ENCODE measurements at places on chromosomes 1 and 21.
A peak's percentile ranks its signal among the peaks of the same experiment; 100 is the strongest.

DNA sequence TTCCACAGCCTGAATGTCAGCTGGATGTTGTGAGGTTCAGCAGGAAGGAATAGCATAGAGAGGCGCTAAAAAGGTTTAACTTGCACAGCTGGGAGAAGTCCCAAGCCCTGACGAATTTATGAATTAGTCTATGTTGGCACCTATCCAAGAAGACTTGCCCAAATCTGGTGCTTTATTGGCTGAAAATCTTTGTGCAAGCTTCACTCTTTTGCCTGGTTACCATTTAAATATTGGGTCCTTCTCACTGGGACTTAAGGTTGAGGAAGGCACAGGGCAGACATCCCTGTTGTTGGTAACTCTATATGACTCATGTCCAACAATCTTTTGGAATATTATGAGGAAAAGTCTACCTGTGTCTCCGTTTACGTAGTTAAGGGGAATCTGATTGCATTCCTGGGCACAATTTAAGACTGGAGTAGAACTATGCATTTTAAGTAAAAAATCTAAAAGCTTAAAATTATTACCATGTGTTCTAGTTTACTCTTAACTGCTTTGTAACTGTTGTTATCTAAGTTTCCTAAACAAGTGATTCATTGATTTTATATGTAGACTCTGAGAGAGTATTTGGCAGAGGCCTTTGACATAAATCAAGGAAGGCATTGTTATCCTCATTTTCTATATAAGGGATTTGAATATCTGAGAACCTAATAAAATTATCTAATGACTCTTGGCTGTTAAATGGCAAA lies 181.7 kb upstream of the DPYD start:
- no peak for DNase-seq

DNA sequence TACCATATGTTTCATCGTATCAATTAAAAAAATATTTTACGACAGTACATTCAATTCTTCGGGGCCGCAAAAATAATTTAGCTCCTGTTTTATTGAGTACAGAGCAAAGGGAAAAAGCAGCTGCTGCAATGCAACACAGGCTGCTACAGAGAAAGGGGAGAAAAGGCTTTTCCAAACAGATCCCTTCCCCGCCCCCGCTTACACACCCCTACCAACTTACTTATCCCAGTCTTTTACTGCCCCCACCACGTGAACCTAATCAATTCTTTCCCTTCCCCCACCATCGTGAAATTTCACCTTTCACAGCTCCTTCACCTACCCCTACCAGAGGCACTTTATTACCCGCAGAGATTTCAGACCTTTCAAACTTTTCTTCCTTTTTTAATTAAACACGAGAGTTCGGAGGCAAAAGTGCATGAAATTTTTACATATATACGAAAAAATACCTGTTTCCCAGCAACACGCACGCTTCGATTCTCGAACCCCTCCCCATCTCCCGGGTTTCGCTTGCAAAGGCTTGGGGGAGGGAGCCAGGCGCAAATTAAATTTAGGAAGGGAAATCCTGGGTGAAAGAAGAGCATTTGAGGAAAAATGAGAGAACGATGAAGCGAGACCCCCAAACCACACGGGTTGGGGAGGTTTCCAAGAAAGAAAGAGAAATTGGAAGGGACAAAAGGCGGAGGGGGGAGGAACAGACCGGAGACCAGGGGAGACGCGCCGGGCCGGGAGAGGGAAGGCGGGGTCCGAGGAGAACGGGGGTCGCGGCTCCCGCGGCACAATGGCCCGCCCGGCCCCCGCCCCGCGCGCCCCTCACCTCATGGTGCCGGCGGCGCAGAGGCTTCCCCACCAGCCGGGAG lies 823 bp downstream of the ENAH start:
- DNase-seq: peak; percentile 27

DNA sequence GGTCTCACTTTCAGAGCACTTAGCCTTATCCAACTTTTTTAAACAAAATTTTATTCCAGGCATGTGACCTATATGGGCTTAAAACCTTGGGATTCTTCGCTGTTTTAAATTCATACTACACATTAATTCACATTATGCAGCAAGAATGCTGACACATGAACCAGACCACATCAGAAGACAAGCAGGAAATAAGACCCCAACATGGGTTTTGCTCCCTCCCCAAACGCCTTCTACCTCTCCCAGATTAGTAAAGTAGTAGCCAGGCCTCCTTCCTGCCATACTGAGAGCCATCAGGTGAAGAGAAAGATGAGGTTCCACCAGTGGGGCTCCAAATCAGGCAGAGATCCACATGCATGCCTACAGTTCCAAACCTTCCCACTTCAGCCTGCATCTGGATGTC lies 3.7 kb downstream of the IGSF3 start:
- DNase-seq: no peak

DNA sequence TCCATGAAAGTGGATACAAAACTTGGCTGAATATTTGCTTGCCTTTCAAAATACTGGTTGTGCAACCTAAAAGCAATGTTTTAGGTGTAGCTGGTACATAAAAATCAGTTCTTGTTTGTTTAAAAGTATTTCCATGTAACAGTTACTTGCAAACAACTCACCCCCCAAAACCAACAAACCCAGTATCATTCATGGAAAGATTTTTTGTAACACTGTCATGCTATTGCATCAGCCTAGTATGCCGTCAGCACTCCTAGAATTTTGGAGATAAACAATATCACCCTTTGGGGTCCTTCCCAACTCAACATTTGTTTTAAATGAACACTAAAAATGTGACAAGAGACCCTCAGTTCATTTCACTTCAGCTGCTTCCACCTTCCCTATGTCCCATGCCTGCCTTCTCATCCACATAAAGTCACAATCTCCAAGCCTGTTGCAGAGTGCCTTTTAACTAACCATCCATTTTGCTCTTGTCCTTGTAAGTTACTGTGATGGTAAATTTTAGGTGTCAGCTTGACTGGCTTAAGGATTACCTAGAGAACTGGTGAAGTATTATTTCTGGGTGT lies 425.3 kb downstream of the DUSP10 start:
- no peak for DNase-seq

DNA sequence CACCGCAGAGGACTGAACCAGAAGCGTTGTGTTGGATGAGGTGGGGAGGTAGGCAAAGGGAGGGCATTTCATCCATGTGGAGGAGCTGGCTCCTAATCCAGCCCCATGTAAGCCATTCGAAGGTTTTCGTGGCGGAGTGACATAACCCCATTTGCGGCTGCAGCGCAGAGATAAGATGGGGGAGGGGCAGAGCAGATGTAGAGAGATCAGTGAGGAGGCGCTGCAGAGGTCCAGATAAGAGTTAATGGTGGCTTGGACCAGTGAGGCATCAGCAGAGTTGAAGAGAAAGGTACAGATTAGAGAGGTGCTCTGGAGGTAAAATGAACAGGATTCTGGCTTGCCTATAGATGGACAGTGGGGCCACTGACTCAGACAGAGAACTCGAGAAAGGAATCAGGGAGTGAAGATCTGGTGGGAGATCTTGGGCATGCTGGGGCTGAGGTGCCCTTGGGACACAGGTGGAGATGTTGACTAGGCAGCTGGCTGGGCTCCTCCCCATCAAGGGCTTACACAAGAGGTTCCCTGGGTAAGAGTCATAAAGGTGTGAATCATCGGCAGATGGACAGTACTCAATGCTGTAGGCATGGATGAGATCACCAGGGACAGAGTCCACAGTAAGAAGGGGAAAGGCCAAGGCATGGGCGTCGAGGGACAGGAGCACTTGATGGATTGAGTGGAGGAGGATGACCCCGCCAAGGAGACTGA lies 7.8 kb upstream of the PTPRF start:
- DNase-seq: peak; percentile 45

GRCh38 chr21:26405071-26405470 lies 168.0 kb downstream of the CYYR1 start:
- DNase-seq: no peak

- DNase-seq: no peak
Measured at GRCh38 chr1:241596633-241597032, 43.5 kb downstream of the CHML start.

DNA sequence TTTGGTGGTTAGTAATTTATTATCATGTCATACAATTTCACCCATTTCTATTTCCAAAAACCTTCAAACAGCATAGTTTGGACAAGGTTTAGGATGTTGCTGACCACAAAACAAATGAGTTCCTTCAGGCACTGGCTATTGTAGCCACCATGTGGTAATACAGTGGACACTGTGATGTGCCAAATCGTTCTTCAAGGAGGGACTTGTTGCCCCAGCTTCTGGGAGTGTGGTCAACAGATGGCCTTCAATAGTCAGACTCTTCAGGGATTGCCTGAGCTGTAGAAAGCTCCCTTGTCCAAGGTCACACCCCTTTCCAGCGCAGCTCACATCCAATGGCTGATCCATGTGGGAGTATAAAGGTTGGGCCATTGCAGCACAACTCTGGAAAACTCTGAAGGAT lies 2.6 kb downstream of the PDE4B start:
- DNase-seq: peak; percentile 56

GRCh38 chr1:158689875-158690274 lies 3.4 kb upstream of the SPTA1 start:
- no peak for DNase-seq

DNA sequence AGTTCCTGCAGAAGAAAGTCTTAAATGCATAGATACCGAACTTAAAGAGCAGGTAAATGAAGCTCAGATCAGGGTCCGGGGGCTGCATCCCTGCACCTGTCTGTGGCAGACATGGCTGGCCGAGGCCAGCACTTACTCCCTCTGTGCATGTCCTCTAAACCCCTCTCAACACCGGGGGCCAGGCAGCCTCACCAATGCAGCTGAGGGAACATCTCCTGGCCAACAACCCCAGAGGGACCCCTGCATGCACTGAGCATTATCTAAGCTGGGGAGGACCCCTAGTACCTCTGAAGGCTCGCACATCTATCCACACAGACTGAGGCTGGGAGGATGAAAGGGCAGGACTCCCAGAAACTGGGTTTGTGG lies 18.4 kb downstream of the TTC34 start:
- DNase-seq: no peak

- no peak for DNase-seq
Measured at GRCh38 chr1:30749691-30750583, 7.6 kb downstream of the LAPTM5 start.

- DNase-seq: no peak
Measured at GRCh38 chr1:162538815-162539431, 22.6 kb upstream of the UAP1 start.

DNA sequence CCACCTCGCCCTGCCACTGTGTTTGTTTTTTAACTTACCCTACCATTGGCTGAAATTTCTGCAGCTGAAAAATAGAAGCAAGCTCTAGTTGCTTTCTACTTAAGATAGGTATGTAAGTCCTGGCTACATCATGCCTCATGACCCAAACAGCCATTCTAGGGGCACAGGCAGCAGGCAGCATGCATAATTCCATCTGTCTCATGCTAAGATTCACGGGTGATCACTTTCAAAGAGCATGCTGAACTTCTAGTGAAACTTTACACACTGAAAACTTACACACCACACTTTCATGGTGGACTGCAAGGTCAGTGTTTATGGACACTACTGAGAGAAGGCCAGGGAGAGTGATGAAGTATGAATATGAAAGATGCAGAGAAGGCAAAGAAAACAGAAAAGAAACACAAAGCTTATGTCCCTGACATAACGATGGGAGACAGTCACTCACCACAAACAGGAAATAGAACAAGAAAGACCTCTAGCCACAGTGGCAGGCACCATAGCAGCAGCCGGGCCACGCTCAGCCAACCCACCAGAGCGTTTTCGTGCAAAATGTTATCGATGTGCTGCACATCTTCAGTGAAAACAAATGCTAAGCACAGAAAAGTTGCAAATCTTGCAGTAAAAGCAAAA lies 102.3 kb upstream of the TIAM1 start:
- DNase-seq: no peak

DNA sequence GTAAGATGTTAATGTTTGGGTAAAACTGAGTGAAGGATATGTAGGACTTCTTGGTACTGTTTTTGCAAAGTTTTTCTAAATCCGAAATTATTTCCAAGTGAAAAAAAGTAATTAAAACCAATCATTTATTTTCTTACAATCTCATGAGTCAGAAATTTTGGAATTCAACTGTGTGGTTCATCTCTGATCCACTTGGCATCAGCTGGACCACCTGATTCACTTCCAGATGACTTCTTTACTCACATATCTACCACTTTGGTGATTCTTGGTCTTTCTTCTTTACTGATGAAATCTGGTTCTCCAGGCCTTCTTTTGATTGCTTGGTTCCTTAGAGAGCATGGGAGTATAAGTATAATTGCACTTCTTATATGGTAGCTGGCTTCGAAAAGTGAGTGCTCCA lies 254.9 kb upstream of the CACYBP start:
- DNase-seq: no peak

- DNase-seq: peak; percentile 95
Measured at GRCh38 chr21:39183272-39184049, at the start of gene PSMG1. Gene PSMG1, minus strand, starts transcription at chr21:39183451. Its CDS starts 66 bp downstream, at chr21:39183385.

- DNase-seq: no peak
Measured at GRCh38 chr21:26036916-26037315, 133.7 kb downstream of the APP start.

- no peak for DNase-seq
Measured at GRCh38 chr1:76644139-76644538, 223.1 kb upstream of the ST6GALNAC5 start.

- no peak for DNase-seq
Measured at GRCh38 chr1:44212355-44213221, 683 bp upstream of the DMAP1 start.

DNA sequence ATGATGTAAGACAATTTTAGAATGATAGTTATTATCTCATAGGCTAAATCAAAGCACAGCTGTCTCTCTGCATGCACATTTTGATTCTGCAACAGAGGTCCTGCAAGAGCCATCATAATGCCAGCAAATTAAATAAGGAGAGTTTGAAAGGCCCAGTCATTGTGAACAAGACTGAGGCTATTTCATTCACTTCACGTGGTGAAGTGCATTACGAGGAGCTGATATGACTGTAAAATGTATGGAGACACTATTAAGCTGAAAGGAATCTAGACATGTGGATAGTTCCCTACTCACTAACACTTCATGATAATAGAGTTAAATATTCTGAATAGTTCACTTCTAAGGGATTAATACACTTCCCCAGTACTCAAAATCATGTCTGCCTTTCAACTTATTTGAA lies 299.0 kb downstream of the SMYD3 start:
- DNase-seq: no peak

DNA sequence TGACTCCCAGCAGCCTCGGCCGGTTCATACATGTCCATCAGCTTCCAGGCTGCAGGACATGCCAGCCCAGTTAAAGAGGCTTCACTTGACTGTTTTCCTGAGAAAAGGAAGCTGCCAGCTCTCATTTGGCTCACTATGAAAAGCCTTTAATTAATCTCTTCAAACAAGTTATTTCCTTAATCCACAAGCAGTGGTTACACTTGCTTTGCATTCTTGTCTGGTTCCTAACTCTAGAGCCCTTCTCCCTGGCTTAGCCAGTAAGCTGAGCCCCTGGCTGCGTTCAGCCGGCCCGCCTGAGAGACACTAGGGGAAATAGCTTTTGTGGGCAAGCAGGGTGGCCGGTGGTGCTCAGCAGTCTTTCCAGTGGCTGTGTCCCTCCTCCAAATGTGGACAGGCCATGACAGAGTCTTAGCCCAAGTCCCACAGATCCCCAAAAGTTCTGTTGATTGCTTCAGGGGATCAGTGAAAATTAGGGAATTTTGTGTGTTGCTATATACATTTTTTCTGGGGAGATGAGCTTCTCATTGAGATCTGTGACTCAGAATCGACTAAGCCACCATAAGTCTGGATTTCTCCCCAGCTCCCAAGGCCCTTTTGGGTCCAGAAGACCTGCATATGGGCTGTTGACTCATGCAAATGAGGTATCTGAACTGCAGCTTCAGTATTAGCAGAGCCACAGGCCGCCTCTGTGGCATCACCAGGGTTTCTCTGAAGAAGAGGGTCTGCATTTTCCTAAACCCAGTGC lies 10.1 kb downstream of the ATF3 start:
- DNase-seq: peak; percentile 10

Data from NCI-H524 (cell line).